ENCODE measurements at places on chromosomes 2 and 18.
A peak's percentile ranks its signal among the peaks of the same experiment; 100 is the strongest.

DNA sequence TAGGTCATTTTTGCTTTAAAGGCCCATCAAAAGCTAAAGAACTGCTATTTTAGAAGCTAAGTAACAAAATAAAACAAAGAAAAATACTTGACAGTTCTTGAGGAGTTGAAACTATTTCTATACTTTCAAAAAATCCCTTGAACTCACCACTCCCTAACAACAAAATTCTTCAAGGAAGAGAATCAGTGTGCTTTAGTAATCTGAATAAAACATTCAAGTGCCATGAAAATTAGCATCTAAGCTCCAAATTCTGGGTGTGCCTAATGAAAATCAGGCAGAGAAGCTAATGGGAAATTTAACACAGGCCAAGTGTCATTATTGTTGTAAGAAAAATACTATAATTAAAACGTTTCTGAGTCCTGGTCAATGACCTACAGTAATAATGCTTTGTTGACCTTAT is 456.3 kb downstream of the ZEB2 start:
- no peaks in the 10 kb centered on the region for H3K27me3 ChIP-seq
- H3K27ac ChIP-seq = no peak overlapping the region
- H3K4me1 ChIP-seq = no peaks in the 10 kb centered on the region

DNA sequence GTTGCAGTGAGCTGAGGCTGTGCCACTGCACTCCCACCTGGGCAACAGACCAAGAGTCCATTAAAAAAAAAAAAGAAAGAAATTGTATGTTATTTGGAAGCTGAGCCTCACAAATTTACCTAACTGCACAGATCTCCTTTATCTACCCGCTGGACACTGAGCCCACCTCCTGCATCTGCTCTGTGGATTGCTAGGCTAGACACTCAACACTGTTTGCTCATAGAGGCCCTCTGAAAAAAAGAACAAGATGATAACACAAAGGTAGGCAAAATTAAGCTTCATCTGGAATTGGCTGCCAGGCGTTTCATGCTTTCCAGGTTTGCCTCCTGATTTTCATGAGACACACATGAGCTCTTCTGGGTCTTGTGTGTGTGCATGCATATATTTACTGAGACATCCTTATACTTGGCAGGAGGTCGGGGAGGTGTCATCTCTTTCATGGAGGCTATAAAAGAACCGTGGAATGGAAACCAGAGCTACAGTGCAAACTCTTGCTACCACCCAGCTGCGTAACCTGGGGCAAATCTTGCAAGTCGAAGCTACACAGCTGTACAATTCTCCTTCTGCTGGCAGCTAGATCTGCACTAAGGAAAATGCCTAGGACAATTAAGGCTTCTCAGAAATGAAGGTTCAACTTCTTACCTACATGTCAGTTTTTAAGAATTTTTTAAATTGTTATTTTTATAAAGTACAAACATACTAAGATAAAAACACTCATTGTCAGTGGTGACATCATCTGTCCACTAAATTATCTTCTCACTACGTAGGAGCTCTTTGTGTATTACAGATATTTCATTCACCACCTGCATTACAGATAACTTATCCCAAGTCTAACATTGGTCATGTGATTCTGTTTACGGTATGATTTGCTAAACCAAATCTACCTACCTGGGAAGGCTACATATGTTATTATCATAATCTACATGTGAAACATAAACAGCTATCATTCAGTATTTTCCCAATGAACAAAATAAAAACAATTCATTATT is 63.1 kb downstream of the CABYR start:
- H3K36me3 ChIP-seq = peaks cover 6% of the 10 kb centered on the region
- DNase-seq = no peak
- peak overlapping the region; percentile 56 for H3K27ac ChIP-seq
- H3K27me3 ChIP-seq = no peaks in the 10 kb centered on the region
- peaks cover 10% of the 10 kb centered on the region for H3K4me1 ChIP-seq

DNA sequence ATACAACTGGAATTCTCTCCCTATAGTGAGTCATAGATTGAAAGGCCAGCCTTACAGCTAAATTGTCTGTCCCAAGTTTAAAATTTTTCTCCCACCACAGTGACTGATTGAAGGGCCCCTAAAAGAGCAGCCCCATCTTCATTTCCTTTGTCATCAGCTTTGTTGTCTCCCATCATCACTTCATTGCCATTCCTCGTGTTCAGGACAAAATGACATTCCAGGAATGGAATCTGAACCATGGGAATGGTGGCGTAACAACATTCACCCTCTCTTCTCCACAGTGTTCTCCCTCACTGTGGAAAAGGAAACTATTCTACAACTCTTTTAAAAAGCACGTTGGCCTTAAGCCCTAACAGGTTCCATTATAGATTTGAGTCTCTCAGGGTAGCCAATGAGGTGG is 52.1 kb downstream of the PSTPIP2 start:
- H3K36me3 ChIP-seq = no peaks in the 10 kb centered on the region
- H3K27ac ChIP-seq = no peak overlapping the region
- no peak overlapping the region for H3K4me3 ChIP-seq
- peaks cover 9% of the 10 kb centered on the region for H3K27me3 ChIP-seq
- DNase-seq = no peak

DNA sequence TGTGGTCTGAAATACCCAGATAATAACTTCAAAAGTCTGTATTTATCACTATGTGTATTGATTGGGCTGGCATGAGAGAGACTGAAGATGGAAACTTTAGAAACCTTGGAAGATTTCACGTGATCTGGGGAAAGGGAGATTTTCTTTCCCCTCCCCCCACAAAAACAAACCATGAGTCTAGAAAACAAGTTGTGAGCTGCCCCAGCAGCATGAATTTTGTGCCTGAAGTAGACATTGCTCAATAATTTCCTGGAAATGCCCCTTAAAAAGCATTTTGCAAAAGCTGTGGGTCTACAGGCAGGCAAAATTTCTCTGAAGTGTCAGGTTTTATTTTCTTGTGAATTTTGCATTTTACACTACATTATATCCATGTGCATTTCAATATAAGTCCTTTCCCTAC is 101.8 kb downstream of the ETAA1 start:
- peaks cover 6% of the 10 kb centered on the region for H3K27me3 ChIP-seq
- H3K27ac ChIP-seq = no peak overlapping the region
- peaks cover 21% of the 10 kb centered on the region for H3K4me1 ChIP-seq

DNA sequence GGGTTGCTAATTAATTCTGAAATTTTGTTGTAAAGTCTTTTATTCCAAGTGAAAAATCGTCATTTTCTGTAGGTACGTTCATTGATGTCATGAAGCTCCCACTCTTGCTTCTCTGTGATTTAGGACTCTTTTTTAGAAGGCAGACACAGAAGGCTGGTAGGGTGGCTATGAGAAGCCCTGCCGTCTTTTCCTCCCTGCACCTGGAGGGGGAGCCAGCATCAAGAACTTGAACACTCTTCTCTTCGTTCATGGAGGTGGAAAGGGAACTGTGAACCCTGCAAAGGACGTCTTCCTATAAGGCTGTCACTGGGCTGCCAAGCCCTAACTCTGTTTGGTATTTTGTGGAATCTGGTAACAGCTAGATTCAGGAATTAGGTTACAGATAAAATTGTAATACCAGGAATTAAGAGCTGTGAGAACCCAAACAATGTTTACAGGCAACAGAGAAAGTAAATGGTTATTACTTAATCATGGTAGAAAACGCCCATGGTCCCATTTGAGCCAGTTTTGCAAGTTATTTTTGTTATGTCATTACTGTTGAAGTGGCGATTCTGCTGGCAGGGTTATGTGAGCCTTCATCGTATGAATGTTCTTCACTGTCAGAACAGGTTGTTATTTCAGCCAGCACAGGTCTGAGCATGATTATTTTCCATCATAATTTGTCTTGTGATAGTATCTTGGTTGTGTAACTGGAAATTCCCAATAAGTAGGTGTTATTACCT is 112.2 kb downstream of the OSBPL6 start:
- H3K4me1 ChIP-seq = peaks cover 62% of the 10 kb centered on the region

DNA sequence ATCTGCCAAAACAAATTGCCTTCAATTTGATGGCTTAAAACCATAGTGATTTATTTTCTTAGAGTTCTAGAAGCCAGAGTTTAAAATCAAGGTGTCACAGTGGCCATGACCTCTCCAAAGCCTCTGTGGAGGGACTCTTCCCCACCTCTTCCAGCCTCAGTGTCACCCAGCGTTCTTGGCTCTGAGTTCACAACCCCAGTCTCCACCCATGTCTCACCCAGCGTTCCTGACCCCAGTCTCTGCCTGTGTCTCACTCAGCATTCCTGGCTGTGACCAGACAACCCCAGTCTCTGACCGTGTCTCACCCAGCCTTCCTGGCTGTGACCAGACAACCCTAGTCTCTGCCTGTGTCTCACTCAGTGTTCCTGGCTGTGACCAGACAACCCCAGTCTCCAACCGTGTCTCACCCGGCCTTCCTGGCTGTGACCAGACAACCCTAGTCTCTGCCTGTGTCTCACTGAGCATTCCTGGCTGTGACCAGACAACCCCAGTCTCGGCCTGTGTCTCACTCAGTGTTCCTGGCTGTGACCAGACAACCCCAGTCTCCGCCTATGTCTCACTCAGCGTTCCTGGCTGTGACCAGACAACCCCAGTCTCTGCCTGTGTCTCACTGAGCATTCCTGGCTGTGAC is 299.3 kb downstream of the GALR1 start:
- H3K4me1 ChIP-seq = no peaks in the 10 kb centered on the region
- DNase-seq = no peak
- H3K27ac ChIP-seq = no peak overlapping the region
- H3K27me3 ChIP-seq = peaks cover 7% of the 10 kb centered on the region
- H3K36me3 ChIP-seq = no peaks in the 10 kb centered on the region

DNA sequence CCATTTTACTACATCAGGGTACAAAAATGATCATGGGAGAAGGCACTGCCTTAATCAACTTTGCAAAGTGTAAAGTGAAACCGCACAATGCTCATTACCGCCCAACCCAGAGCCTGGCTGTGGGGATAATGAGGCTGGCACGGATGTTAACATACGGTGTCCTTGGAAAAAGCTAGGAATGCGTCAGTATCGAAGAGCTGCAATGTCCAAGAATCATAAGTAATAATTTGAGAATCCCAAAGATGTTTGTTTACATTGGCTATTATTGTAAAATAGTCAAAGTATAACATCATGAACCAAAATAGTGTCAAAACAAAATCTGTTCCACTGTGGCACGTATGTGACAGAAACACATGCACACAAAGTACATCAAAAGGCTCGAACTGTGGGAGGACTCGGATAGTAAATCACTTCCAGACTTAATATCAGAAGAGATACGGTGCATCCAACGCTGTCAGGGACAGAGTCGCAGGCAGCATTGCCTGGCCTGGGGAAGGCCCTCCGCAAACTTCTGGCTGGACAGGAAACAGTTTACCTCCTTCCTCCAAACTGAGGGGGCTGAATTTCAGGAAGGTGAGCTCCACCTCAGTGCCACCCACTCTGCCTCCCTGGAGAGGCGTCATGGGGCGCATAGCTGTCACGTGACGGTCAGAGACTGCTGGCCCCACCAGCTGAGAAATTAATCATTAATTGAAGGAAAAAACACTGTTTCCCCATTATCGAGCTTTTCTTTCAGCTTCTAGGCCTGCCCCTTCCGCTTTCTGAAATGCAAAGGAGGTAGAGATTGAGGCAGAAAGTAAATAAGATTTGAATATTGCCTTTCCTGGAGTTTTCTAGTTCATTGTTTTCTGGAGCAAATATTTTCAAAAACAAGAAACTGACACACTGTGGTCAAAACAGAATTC is 1.8 kb upstream of the ID2 start:
- peak overlapping the region; percentile 83 for H3K4me3 ChIP-seq
- H3K27ac ChIP-seq = peak overlapping the region; percentile 99
- peaks cover 20% of the 10 kb centered on the region for H3K36me3 ChIP-seq

DNA sequence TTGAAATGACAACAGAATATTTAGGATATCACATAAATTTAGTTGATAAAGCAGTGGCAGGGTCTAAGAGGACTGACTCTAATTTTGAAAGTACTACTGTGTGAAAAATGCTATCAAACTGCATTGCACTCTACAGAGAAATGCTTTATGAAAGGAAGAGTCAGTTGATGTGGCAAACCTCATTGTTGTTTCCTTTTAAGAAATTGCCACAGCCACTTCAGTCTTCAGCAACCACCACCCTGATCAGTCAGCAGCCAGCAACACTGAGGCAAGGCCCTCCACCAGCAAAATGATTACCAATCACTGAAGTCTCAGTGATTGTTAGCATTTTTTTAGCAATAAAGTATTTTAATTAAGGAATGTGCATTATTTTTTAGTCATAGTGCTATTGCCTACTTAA is 488.7 kb upstream of the SLC39A10 start:
- H3K27me3 ChIP-seq = no peaks in the 10 kb centered on the region
- no peaks in the 10 kb centered on the region for H3K36me3 ChIP-seq
- no peak for DNase-seq
- H3K27ac ChIP-seq = no peak overlapping the region
- H3K4me3 ChIP-seq = no peak overlapping the region
- H3K4me1 ChIP-seq = no peaks in the 10 kb centered on the region

DNA sequence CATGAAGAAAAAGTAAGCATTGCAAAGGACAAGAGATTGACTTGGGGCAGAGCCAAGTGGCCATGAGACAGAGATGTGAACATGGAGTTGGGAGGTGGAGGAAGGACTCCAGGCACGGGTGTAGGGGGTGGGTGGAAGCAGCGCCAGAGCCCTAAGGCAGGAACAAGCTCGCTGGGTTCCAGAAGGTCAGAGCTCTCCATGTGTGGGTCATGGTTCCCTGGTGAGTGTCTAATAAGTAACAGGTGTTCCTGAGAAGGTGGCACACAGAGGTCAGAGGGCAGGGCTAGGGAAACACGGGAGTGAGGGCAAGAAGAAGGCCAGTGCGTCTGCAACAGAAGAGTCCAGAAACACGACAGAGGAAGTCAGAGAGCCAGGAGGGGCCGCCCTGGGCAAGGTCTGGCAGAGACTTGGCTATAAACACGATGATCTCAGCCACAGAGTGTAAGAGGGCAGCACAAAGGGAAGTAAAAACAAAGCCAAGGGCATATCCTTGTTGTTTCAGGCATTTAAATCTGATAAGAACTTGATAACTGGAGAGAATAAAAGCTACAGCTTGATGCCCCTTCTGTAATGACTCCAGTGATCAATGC is 260.8 kb downstream of the TGIF1 start:
- H3K27ac ChIP-seq = peak overlapping the region; percentile 70
- H3K4me3 ChIP-seq = no peak overlapping the region
- peaks cover 3% of the 10 kb centered on the region for H3K27me3 ChIP-seq
- no peaks in the 10 kb centered on the region for H3K36me3 ChIP-seq
- DNase-seq = no peak
- peaks cover 31% of the 10 kb centered on the region for H3K4me1 ChIP-seq

DNA sequence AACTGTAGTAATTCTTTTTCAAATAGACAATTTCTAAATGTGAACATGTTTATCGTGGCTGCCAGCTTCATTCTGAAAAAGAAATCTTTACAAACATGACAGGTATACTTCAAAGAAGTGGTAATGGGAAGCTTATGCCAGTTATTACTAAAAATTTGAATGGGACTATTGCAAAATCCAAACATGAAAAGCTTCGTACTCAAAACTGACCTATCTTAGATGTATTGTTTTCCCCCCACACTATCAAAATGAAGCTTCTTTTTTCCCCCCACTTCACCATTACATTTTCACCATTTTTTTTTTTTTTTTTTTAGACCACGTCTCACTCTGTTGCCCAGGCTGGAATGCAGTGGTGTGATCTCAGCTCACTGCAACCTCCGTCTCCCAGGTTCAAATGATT is 50.4 kb upstream of the SERTAD2 start:
- H3K4me1 ChIP-seq = peaks cover 9% of the 10 kb centered on the region
- no peak overlapping the region for H3K4me3 ChIP-seq
- no peak overlapping the region for H3K27ac ChIP-seq
- H3K27me3 ChIP-seq = no peaks in the 10 kb centered on the region
- peaks cover 4% of the 10 kb centered on the region for H3K36me3 ChIP-seq
- DNase-seq = no peak

- no peak overlapping the region for H3K27ac ChIP-seq
- H3K27me3 ChIP-seq = peaks cover 8% of the 10 kb centered on the region
- peaks cover 35% of the 10 kb centered on the region for H3K4me1 ChIP-seq
- no peaks in the 10 kb centered on the region for H3K36me3 ChIP-seq
Measured at GRCh38 chr2:26246818-26247217, 2.1 kb downstream of the HADHB start.
